Tibial nerve (tissue), 4 donors: ENCODE measurements at places on chromosomes 2 and 18. TPM values are rescaled to one million over a fixed set of nuclear protein-coding genes. Genes with fewer than 3 reads are reported as not detected.

Gene GPR45
- total RNA-seq: not detected

Gene ASXL2
- total RNA-seq: 21.2 TPM

DNA sequence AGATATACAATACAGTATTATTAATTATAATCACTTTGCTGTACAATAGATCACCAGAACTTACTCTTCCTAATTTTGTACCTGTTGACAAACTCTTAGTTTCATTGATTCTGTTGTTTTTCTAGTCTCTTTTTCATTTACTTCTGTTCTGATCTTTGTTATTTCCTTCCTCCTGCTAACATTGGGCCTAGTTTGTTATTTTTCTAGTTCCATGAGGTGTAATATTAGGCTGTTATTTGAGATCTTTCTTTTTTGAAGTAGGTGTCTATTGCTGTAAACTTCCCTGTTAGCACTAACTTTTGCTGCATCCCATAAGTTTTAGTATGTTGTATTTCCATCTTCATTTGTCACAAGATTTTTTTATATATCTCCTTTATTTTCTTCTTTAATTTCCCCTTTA lies 55.1 kb downstream of the LIMS1 start:
- no peak for DNase-seq

- DNase-seq: no peak
Observed at GRCh38 chr2:174067815-174068214, 102.6 kb upstream of the SP3 start.

DNA sequence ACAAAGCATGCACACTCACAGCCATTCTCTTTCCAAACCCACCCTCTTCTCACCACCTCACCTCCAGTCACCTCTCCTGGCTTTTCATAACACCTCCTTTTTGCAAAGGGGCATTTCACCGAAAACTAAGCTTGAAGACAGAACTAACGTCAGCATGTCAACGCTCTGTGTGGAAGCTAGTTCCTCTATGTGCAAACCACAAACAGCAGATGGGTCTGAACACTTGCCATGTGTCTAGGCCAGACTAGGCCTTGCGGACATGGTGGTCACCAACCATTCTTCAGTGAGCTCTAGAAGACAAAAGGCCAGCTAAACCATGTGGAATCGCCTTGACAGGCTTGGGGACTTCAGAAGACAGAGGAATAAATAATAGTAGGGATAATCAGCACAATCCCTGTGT lies 148.5 kb downstream of the TXNL1 start:
- no peak for DNase-seq

- no peak for DNase-seq
Observed at GRCh38 chr18:1488957-1489356, 584.3 kb downstream of the ADCYAP1 start.

- DNase-seq: no peak
Observed at GRCh38 chr2:99933894-99934650, 208.3 kb downstream of the AFF3 start.

DNA sequence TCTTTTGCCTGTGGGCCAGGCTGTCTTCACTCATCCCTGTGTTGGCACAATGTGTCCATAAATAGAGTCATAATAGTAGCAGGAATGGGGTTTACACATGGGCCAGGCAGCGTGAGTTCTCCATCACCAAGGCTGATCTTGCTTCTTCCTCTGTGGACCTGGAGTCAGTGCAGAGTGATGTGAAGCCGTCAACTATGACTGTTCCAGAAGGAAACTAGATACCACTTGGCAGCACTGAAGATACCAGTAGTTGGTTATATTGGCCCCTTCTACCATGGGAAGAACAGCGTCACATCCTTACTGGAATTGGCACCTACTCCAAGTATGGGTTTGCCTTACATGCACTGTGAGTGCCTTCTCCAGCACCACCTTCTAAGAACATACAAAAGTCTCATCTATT lies 30.2 kb downstream of the COPS8 start:
- no peak for DNase-seq
